Ammon's horn (tissue), 1 donor: ENCODE measurements at places on chromosomes 3 and 15.

- no peak for DNase-seq
Observed at GRCh38 chr15:84681831-84682230, 23.8 kb upstream of the NMB start.

DNA sequence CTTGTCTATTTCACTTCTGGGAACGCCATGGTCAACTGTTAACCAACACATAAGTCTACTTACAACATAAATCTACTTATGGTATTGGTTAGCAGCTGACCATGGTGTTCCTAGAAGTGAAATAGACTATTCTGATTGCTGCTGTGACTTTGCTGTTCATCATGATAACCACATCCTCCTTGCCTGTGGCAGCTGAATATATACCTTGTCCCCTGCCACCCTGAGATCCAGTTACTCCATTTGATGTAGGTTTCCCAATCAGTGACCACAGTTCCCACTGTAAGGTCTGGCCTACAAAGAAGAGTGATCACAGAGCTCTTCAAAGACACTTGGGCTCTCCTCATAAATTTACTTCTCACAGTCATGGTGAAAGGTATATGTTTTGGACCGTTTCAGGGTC is 66.8 kb upstream of the ALDH1A3 start:
- no peak for DNase-seq

DNA sequence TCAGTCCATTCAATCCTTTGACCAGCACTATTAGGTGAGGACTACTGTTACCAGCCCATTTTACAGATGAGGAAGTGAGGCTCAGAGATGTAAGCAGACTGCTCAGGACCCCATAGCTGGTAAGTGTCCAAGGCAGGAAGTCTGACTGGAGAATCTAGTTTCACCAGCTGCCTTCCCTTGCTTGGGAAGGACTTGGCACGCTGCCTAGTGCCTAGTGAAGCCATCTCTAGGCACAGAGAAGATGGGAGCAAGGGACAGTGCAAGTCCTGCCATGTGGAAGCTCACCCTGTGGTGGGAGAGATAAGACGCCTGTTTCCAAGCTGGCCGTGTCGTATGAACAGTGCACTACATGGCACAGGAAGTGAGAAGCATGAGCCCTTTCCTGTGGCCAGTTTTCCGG is 111.8 kb upstream of the TMC3 start:
- DNase-seq: no peak

- DNase-seq: no peak
Observed at GRCh38 chr3:129602730-129603560, 3.5 kb downstream of the PLXND1 start.

DNA sequence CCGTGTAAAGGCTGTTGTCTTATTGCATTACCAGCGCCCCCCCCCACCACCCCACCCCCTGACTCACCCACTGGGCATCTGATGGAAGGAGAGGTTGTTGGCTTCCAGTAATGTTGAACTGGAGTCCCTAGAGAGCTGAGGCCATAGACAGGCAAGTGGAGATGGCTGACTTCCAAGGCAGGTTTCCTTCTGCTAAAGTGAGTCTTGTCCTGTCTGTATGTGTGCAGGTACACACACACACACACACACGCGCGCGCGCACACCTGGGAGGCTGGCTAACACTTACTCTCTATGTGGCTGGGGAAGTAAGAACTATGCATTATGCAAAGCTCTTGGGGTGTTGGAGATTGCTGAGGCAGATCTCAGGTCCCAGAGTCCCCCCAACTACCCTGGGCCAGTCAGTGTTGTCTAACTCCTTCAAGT is 1.6 kb upstream of the KY start:
- no peak for DNase-seq

GRCh38 chr3:193795062-193795690 is 202.2 kb downstream of the OPA1 start:
- no peak for DNase-seq

GRCh38 chr15:68729789-68730411 is 90.8 kb downstream of the ANP32A start:
- DNase-seq: peak; percentile 23

GRCh38 chr3:126130081-126130855 is 46.3 kb upstream of the SLC41A3 start:
- DNase-seq: no peak

DNA sequence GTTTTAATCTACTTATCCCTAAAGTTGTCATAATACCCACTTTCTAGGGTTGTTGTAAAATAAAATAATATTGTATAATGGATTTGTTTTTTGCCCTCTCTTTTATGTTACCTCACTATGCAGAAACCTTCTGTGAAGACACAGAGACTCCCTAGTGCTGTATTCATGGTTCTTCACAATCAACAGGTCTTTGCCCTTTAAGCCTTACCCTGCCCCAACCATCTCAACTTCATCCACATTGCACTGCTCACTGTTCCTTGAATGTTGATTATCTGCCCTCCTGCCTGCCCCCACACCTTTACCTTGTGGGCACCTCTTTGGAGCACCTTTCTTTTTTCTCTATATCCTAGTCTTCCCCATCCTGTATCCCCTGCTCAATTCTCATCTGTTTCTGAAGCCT is 21.1 kb downstream of the CMSS1 start:
- DNase-seq: no peak

- no peak for DNase-seq
Observed at GRCh38 chr3:157356541-157356940, 80.1 kb upstream of the PTX3 start.

DNA sequence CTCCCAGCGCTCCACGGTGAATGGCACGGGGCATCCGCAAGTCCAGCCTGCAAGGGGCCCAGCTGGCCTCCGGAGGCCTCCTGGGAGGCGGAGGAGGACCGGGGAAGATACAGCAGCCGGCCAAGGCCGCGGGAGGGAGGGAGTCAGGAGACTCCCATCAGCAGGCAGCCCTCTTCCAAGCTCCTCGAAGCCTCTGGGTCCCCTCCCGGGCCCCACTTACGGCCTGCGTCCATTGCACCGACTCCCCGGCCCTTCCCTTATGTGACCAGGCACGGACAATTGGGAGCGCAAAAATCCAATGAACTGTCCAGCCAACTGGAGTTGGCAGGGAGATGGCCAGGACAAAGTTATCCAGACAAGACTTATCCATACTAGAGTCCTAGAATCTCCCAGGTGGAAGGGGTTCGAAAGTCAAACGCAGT is 668 bp downstream of the MFGE8 start:
- no peak for DNase-seq

GRCh38 chr3:157148196-157148889 is 11.6 kb downstream of the CCNL1 start:
- DNase-seq: no peak

GRCh38 chr3:18500322-18500721 is 75.2 kb upstream of the SATB1 start:
- no peak for DNase-seq

DNA sequence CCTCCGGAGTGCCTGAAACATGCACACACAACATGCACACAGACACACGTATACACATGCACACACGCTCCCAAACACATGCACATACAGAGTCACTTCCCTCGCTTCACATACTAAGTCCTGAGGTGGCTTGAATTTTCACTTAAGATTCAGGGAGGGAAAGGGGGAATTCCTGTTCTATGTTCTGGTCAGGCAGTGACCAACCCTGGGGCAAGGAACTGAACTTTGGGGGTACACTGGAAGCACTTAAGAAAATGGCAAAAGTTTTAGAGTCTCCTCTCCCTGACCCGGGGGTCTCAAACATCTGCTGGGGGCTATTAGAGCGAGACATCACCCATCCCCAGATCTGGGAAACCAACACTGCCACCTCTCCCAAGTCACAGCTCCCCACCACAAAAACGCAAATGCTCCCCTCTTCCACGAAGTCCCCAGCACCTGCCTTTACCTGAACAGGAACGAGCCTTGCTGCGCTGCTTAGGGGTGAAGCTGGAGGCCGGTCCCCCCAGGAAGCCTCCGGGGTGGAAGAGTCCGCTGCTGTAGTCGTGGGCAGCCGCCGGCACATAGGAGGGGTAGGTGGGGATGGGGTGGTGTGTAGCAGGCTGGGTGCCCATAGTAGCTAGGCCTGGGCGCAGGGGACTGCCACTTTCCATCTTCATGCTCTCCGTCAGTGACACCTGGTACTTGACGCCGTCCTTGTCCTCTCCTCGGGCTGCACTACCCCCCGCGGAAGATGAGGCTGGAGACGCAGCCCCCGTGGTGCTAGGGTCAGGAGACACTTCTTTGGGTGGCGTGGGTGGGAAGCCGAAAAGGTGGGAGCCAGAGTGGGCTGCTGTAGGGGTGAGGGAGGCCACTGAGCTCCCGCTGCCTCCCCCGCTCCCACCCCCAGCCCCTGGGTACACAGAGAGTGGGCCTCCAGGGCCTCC is 7.5 kb downstream of the GATA2 start:
- DNase-seq: no peak

- no peak for DNase-seq
Observed at GRCh38 chr3:193783166-193783896, 190.3 kb downstream of the OPA1 start.

- no peak for DNase-seq
Observed at GRCh38 chr3:105834768-105835167, 34.0 kb downstream of the CBLB start.

DNA sequence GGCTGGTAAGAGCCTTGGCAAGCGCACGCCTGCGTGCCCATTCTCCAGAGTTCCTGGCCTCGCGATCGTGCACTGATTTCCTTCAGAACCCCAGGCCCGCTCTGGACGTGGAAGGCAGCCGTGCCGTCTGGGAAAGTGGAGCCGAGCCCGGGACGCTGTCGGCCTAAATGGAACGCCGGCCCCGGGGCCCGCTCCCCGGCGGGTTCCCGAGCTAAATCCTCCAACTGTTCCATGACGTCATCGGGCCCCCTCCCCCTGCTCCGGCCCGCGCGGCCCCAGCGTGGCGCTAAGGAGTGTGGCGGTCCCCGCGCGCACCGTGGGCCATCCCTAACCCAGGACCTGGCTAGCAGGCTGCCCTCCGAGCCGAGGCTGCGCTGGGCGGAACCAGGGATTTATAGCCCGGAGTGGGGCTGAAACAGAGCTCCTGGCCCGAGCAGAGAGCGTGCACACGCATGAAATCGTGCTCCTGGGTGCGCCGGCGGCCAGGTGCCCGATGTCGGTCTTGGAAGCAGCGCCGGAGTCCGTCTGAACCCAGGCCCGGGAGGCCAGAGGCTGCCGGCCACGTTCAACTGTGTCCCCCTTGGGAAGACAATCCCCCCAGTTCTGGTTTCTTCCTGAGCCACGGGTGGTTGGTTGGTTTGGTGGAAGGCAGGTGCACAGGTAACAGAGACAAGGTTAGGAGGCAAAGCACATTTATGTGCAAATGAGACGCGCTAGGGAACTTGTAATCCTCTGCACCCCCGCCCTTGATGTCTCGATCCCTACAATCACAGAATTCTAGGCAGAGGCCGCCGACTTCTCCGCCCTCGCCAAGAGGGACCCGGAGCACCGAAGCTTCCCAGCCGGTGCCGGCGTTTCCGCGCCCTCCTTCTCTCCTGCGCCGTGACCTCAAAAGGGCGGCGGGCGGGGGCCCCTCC is 84.9 kb upstream of the ETV5 start:
- no peak for DNase-seq

- DNase-seq: no peak
Observed at GRCh38 chr3:195711813-195712534, 8.8 kb upstream of the MUC20 start.

- DNase-seq: no peak
Observed at GRCh38 chr3:36600404-36600803, 163.9 kb downstream of the DCLK3 start.

GRCh38 chr15:99630607-99631131 is 64.9 kb downstream of the MEF2A start:
- DNase-seq: no peak

DNA sequence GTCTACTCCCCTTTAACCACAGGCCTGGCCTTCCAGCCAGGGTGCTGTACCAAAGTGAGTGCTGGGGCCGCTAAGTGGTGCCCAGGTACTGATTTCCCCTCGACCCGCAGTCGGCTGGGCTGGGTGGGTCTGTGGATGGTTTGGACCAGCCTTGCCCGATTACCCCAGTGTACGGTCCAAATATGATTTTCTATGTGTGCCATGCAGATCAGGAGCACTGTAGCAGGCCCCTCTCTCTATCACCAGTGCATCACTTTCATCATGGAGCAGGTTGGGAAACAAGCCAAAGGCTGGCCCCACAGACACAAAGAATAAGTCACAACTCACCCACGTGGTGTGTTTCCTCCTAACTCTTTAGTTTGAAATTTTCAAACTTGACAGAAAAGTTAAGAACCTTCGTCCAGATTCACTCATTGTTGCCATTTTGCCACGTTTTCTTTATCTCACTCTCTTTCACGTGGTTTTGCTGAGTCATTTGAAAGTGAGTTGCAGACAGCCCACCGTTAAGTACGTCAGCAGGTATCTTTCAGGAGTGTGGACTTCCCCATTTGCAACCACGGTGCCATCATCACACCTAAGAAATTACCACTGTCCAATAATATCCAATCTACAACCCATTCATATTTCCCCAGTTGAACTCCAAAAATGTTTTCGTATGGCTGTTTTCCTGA is 37.0 kb downstream of the ZNF710 start:
- DNase-seq: no peak

GRCh38 chr3:48855681-48856447 is 8.2 kb upstream of the PRKAR2A start:
- DNase-seq: no peak

GRCh38 chr3:152628496-152628895 is 206.4 kb upstream of the P2RY1 start:
- peak; percentile 1 for DNase-seq

DNA sequence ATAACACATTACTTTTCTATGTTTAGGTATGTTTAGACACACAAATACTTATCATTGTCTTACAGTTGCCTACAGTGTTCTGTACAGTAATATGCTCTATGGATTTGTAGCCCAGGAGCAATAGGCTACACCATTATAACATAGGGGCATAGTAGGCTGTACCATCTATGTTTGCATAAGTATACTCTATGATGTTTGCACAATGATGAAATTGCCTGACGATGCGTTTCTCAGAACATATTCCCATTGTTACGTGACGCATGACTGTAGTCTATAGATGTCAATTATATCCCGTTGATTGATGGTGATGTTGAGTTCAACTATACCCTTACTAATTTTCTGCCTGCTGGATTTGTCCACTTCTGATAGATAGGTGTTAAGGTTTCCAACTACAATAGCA is 139.4 kb upstream of the PFN2 start:
- no peak for DNase-seq

GRCh38 chr3:126961191-126961790 is 21.6 kb upstream of the PLXNA1 start:
- DNase-seq: no peak
